ENCODE measurements at places on chromosomes 5 and 9. TPM values are rescaled to one million over a fixed set of nuclear protein-coding genes. Genes with fewer than 3 reads are reported as not detected.
A peak's percentile ranks its signal among the peaks of the same experiment; 100 is the strongest.

Gene KCTD16
- total RNA-seq: 3.0 TPM

Gene FOXI1
- total RNA-seq: not detected

Gene HTR1A
- total RNA-seq: 0.90 TPM

GRCh38 chr9:138100711-138101350, 223.2 kb downstream of the CACNA1B start:
- H3K27me3 ChIP-seq: no peaks in the 10 kb centered on the region
- no peak overlapping the region for H3K27ac ChIP-seq
- peak; percentile 63 for DNase-seq
- H3K36me3 ChIP-seq: no peaks in the 10 kb centered on the region
- H3K4me1 ChIP-seq: no peaks in the 10 kb centered on the region

GRCh38 chr5:137320056-137321045, 178.8 kb downstream of the SPOCK1 start:
- no peak overlapping the region for H3K27ac ChIP-seq
- no peak for DNase-seq
- peaks cover 5% of the 10 kb centered on the region for H3K4me1 ChIP-seq
- H3K4me3 ChIP-seq: no peak overlapping the region

- no peaks in the 10 kb centered on the region for H3K36me3 ChIP-seq
- H3K27me3 ChIP-seq: no peaks in the 10 kb centered on the region
- H3K4me3 ChIP-seq: no peak overlapping the region
- no peak for DNase-seq
- H3K4me1 ChIP-seq: peaks cover 23% of the 10 kb centered on the region
- H3K27ac ChIP-seq: no peak overlapping the region
Measured at GRCh38 chr9:70567511-70567910, 153.1 kb upstream of the KLF9 start.

DNA sequence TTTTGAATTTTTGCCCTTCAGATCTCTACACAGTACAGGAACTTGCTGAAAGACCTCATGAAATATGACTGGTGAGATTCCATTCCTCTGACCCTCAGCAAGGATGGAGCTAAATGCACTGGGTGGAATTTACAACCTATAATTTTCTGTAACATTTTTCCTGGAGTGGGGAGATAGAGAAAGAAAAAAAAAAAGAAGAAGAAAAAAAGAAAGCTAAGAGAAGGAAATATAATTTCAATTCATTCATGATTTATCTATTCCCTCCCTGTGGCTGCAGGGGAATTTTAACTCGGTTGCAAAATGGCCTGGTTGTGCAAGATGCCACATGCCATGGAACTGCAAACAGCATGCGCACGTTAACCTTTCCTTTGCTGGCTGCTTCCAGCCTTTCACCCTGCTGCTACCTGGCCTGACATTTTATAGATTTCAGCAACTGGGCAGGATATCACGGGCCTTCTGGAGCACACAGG, 155.4 kb downstream of the FSTL4 start:
- DNase-seq: no peak
- no peaks in the 10 kb centered on the region for H3K27me3 ChIP-seq
- H3K4me3 ChIP-seq: peak overlapping the region; percentile 18

DNA sequence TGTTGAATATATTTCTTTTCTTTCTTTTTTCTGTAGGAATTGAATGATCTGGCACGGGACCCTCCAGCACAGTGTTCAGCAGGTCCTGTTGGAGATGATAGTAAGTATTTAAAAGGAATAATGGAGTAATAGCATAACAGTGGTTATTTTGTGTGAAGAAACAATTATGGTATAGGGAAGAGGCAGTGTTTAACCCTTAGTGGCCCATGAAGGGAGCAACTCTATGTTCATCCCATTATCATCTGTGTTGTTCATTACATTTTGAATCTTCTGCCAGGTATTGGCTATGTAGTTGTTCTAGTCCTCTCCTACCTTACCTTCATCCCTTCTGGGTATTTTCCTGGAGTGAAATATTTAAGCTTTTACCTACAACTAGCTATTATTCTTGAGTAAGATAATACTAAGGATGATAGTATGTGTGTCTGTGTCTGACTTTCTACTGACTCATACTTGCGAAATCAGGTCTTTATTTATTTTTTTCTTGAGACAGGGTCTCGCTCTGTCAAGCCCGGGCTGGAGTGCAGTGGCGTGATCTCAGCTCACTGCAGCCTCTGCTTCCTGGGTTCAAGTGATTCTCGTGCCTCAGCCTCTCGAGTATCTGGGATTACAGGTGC, 39.3 kb downstream of the UBE2D2 start:
- no peak overlapping the region for H3K27ac ChIP-seq
- H3K4me3 ChIP-seq: no peak overlapping the region
- peaks cover 21% of the 10 kb centered on the region for H3K36me3 ChIP-seq

DNA sequence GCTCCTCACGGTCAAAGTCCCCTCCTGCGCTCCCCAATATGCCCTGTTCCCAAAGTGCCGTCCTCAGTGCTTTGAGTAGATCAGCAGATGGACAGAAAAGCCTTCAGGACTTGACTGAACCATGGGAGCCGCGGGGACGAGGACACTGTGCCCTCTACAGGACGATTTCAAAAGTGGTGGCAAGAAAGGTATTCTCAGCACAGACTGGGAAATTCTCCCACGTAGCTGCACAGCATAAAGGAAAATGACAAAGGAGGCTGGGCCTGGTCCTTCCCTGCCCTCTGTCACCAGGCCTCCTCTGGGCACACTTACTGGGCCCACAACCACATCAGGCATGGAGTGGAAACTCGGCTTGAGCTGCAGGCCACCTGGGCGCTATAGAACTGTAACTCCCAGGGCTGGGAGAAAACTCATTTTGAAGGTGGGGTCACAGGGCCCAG, 16.7 kb upstream of the MTMR12 start:
- no peak for DNase-seq
- H3K4me1 ChIP-seq: peaks cover 25% of the 10 kb centered on the region
- H3K36me3 ChIP-seq: no peaks in the 10 kb centered on the region
- no peak overlapping the region for H3K4me3 ChIP-seq

- no peaks in the 10 kb centered on the region for H3K36me3 ChIP-seq
- H3K4me3 ChIP-seq: no peak overlapping the region
- peaks cover 3% of the 10 kb centered on the region for H3K27me3 ChIP-seq
- H3K27ac ChIP-seq: no peak overlapping the region
Measured at GRCh38 chr9:117088786-117089185, 326.1 kb downstream of the ASTN2 start.

- H3K4me1 ChIP-seq: no peaks in the 10 kb centered on the region
- no peaks in the 10 kb centered on the region for H3K27me3 ChIP-seq
- DNase-seq: no peak
- no peaks in the 10 kb centered on the region for H3K36me3 ChIP-seq
- H3K4me3 ChIP-seq: no peak overlapping the region
Measured at GRCh38 chr5:29720954-29721353, 1472.5 kb upstream of the CDH6 start.

GRCh38 chr5:137096149-137097103, 402.7 kb downstream of the SPOCK1 start:
- no peak overlapping the region for H3K27ac ChIP-seq
- peaks cover 12% of the 10 kb centered on the region for H3K27me3 ChIP-seq
- H3K4me3 ChIP-seq: no peak overlapping the region
- peaks cover 10% of the 10 kb centered on the region for H3K4me1 ChIP-seq

GRCh38 chr5:65326922-65327321, 154.8 kb downstream of the ADAMTS6 start:
- peaks cover 9% of the 10 kb centered on the region for H3K4me1 ChIP-seq
- DNase-seq: no peak
- no peaks in the 10 kb centered on the region for H3K36me3 ChIP-seq
- H3K4me3 ChIP-seq: no peak overlapping the region

- no peak overlapping the region for H3K4me3 ChIP-seq
- no peaks in the 10 kb centered on the region for H3K27me3 ChIP-seq
- no peak for DNase-seq
- no peak overlapping the region for H3K27ac ChIP-seq
Measured at GRCh38 chr5:69276422-69277174, 41.9 kb downstream of the CDK7 start.
